Activated CD4-positive, alpha-beta T cell treated with anti-CD3 and anti-CD28 coated beads, Interleukin-2, Interleukin-4, amounts not matched to agents 100 ng/mL and 50 ng/mL, durations not matched to agents 16 hours and 8 hours (primary cell): ENCODE measurements at places on chromosomes 1 and 21.
A peak's percentile ranks its signal among the peaks of the same experiment; 100 is the strongest.

DNA sequence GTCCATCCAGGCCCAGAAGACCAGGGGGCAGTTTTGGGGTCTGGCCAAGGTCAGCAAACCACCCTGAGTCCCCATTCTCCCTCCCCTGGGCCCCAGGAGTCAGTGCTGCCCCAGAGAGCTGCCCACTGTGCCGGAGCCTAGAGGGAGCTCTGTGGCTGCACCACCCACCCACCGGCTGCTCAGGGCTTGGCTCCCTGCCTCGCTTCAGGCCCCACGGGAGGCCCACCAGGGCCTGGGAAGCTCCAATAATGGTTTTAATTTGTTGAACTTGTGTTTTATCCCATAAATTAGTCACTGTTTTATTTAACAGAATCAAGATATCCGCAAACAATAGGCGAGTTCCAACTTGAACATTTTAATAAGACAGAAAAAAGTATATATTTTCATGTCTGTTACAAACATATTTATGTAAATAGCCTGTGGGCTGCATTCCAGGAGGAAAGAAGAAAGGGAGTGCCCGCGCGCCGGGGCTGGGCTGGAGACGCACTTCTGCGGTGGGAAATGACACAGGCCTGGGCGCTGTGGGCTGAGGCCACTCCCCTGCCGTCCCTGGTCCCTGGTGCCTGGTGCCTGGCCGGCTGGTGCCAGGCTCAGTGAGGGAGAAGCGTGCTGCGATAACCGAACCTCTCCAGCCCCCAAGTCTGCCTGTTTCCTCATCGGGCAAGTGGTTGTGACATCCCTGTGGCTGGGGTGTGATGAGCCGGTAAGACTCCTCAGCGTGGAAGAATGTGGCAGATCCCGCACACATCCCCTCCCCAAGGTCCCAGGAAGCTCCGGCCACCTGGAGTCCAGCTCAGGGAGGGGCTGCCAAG is 160.5 kb downstream of the PEX14 start:
- no peak for DNase-seq

- no peak for DNase-seq
Observed at GRCh38 chr1:204983136-204983535, 59.9 kb upstream of the CNTN2 start.

- DNase-seq, result no peak
Observed at GRCh38 chr1:42008264-42008663, 89.5 kb upstream of the HIVEP3 start.

GRCh38 chr1:200895801-200896530 is 1.3 kb downstream of the INAVA start:
- DNase-seq, result no peak

DNA sequence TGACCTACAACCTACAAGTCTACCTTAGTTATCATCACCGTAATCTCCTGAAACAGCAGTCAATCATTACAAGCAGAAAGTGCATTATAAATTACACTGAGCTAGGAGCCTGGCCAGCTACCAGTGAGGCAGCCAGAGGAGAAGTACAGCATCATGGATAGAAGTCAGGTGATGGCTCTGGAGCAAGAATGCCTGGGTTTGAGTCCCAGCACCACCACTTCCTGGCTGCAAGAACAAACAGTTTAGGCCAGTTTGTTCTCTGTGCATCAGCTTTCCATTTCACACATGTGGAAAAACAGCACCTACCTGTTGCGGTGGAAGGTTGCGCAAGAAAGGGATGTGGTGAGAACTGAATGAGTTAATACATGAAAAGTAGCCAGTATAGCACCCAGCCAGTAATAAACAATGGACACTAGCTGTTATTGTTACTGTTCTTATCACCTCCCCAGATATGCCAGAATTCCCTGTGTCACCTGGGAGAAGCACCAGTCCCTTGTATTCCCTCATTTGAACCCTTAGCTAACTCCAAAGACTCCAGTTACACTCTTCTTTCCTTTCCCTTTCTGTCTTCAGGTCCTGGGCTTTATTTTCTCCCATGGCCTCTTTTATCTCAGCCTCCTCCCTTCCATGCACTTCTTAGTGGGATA is 9.0 kb downstream of the CREG1 start:
- DNase-seq, result peak; percentile 70

GRCh38 chr1:202167708-202168415 is 7.5 kb upstream of the PTPN7 start:
- DNase-seq, result no peak

- DNase-seq, result no peak
Observed at GRCh38 chr21:14273736-14274538, 58.0 kb downstream of the RBM11 start.
